ENCODE measurements at places on chromosomes 12 and 14.

DNA sequence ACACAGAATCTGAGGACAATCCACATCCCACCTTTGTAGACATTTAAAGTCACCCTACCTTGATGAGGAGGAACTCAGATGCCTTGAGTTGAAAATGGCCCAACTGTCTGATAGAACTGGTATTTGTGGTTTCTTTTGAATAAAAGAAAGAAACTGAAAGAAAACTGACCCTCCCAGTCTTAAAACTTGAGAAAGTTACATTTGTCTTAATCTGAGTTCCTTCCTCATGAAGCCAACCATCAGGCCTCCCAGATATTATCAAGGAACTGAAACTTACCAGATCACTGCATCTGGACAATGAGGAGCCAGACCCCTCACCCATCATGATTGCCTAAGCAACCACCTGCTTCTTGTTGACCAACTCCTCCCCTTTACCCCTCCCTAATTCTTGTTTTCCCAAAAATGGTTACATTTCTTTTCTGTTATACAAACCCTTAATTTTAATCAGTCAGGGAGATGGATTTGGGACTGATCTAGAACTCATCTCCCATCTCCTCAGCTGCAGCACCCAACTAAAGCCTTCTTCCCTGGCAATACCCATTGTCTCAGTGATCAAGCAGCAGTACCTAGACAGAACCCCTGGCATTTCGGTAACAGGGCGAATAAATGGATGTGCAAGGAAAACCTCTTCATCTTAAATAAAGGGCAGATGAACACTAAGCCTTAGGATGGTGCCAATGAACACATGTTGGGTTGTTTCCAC lies 72.0 kb upstream of the RESF1 start:
- H3K4me1 ChIP-seq: peaks cover 3% of the 10 kb centered on the region
- no peak for DNase-seq
- no peaks in the 10 kb centered on the region for H3K27me3 ChIP-seq
- H3K4me3 ChIP-seq: no peak overlapping the region

DNA sequence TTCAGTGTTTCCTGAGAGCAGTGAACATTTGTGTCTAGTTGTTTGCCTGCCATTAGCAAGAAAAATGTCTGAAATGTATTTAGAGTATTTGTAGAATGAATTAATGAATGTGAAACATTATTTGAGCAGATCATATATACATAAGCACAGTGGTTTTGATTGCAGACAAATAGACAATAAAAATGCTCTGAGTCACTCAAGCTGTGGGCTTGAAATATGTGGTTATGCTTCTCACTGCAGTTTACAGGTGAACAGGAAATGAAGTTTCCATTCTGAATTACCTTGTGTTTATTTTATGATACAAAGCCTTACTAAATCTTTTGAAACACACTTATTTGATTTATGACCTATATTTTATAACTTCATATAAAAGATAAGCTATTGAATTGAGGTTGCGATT lies 827.7 kb downstream of the TMTC2 start:
- no peak for DNase-seq
- no peaks in the 10 kb centered on the region for H3K4me1 ChIP-seq
- no peak overlapping the region for H3K27ac ChIP-seq
- no peaks in the 10 kb centered on the region for H3K36me3 ChIP-seq
- H3K4me3 ChIP-seq: no peak overlapping the region

GRCh38 chr12:108128221-108129016 lies 669 bp upstream of the WSCD2 start:
- peak overlapping the region; percentile 74 for H3K4me3 ChIP-seq
- H3K27ac ChIP-seq: no peak overlapping the region
- peaks cover 64% of the 10 kb centered on the region for H3K27me3 ChIP-seq
- H3K36me3 ChIP-seq: peaks cover 2% of the 10 kb centered on the region

- H3K4me3 ChIP-seq: no peak overlapping the region
- DNase-seq: no peak
- peaks cover 2% of the 10 kb centered on the region for H3K4me1 ChIP-seq
- no peaks in the 10 kb centered on the region for H3K27me3 ChIP-seq
- no peak overlapping the region for H3K27ac ChIP-seq
- no peaks in the 10 kb centered on the region for H3K36me3 ChIP-seq
Measured at GRCh38 chr12:92271341-92271740, 125.7 kb upstream of the BTG1 start.

DNA sequence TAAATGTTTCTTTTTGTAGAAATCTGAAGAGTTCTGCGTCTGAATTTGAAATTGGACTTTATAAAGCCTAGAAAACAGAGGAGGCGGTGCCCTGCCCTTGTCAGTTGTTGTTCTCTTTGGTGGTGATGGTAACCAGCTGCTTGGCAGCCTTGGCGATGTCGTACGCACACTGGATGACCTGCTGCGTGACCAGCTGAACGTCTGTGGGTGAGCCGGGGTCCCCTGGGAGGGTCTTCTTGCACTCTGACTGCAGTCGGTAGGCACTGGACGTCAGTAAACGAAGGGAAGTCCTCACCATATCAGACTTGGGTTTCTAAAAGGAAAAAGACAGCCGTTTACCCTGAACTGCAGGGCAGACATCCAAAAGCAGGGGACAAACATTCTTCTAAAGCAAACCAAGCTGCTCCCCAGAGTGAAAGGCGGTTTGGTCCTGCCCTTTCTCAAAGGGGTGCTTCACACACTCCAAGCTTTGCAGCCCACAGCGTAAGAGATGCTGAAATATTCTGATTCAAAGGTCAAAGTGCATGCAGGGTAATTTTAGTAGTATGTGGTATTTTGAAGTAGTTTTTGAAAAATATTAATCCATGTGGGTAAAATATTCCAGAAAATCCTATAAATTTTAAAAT lies 32.9 kb downstream of the TCHP start:
- no peak overlapping the region for H3K27ac ChIP-seq
- DNase-seq: no peak
- peaks cover 17% of the 10 kb centered on the region for H3K36me3 ChIP-seq

Data from T-helper 17 cell (primary cell).